ENCODE measurements at places on chromosomes 7 and 10.

GRCh38 chr7:94781236-94781635 lies 125.3 kb upstream of the SGCE start:
- DNase-seq, result no peak

GRCh38 chr10:132248455-132249225 lies 59.1 kb downstream of the STK32C start:
- no peak for DNase-seq

GRCh38 chr7:70071766-70072165 lies 473.5 kb downstream of the AUTS2 start:
- DNase-seq, result no peak

DNA sequence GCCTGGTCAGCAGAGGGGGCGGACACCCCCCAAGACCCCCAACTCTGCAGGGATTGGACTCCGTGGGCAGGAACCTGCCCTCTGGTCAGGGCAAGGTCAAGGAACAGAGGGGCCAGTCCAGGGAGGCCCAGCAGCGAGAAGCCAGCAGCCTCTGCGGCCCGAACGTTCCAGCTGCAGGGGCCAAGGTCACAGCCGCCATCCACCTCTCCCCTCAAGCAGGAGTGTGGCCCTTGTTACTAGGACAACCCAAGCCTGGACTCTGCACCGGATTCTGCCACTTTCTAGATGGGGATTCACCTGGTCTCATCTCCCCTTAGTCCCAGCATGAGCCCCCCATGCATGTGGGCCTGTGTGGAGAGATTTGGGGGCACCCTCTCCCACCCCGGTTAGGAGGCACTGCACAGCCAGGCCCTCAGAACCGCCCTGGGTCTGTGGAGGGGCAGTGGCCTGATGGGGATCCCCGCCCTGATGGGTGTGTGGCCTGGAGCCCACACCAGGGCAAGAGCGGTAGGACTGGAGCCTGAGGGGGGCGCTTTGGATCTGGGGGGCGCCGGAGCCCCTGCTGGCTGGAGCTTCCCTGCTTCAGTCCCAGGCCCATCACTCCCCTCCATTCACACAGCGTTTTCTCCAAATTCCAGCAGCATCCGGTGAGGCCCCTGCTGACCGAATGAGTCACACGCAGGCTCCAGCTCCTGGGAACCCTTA lies 18.1 kb downstream of the ADGRA1 start:
- DNase-seq, result no peak

DNA sequence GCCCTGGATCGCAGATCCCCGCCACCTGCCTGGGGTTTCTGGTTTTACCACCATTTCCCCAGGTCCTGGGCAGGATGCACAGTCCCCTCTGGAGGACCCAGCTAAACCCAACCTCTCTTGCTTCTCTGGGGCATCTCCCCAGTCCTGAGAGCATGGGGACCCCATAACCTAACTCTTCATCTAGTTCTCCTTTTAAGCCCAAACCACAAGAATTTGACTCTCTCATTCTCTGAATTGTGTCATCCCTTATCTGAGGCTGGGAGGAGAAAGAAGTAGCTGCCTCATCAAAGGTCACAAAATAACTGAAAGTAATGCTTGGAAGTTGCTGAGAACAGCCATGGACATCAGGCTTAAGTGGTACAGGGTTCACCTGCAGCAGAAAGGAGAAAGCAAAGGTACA lies 159.9 kb downstream of the FGFR2 start:
- no peak for DNase-seq

DNA sequence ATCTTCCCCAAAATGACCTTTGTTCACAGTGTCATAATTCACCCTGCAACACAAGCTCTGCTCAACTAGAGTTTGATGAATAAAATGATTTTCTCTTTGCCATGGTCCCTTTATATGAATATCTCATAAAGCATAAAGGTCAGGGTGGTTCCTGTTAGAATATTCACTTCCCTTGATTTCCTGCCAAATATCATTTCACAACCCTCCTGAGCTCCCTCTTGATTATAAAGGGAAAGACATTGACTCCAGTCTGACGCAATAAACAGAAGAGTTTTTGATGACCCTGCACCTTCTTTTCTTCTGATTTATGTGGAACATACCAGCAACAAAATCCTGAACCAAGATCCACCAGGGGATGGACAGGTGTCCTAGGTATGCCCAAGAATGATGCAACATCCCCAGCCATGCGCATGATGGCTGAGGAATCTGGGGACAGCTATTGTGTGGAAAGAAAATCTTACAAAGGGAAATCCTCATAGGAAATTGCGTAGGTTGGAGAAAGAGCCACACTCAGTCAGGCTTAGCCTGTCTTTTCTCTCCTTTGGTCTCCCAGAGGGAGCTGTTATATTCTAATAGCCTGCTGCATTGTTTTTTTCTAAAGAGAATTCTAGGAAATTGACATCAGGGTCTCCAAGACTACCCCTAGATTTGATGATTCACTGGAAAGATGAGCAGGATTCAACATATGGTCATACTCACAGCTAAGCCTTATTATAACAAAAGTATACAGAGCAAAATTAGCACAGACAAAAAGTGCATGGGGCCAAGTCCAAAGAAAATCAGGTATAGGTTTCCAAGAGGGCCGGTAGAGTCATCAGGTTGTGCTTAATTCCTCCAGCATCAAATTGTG lies 18.8 kb downstream of the IFIT3 start:
- peak; percentile 40 for DNase-seq

GRCh38 chr10:129550658-129551057 lies 83.6 kb downstream of the MGMT start:
- DNase-seq, result no peak

DNA sequence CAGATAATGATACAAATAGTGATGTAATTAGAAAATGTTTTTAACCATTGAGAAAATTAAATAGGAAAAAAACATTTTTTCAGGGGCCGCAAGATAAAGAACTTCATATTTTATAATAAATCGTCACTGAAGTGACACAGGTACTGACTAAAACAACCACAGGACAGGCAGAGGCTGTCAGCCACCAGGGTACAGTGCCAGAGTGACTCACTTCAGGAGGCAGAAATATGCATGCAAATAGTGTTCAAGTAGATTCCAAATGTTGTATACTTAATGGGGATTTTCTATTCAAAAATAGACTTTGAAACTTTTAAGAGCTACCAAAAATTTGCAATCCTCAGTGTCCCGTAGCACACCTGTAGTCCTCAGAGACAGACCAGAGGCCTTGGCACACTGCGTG lies 68.6 kb downstream of the FRMPD2 start:
- no peak for DNase-seq

DNA sequence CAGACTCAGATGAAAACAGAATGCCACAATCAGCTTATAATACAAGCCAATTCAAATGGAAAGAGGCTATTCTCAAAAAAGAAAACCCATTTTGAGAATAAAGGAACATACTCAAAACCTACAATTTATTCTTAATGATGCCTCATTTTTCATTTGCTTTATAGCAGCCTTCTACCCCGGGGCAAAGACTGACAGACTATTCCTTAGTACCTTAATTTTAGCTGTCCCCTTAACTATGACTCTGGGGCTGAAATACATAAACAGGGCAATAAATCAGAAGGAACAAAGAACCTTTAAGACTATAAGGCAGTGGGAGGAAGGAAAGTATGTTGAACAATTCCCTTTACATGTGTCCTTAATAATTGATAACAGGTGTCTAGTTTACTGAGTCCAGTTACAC lies 76.8 kb downstream of the TMEM106B start:
- no peak for DNase-seq

- DNase-seq, result peak; percentile 72
Observed at GRCh38 chr7:50502001-50502684, 52.0 kb upstream of the FIGNL1 start.

DNA sequence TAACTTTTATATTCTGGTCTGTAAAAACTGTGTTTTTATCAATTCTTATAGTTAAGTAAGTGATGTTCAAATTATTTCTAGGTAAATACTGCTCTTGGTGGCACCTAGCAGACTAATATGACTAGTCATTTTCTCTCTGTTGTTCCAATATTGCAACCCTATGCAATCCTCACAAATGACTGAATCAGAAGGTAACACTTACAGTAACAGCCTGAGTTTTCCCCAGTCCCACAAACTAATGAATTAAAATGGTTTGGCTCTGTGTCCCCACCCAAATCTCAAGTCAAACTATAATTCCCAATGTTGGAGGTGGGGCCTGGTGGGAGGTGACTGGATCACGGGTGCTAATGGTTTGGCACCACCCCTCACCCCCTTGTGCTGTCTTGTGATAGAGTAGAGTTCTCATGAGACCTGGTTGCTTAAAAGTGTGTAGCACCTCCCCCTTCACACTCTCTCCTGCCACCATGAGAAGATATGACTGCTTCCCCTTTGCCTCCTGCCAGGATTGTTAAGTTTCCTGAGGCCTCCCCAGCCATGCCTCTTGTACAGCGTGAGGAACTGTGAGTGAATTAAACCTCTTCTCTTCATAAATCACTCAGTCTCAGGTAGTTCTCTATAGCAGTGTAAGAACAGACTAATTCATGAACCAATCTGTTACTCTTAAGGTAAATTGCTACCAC lies 43.5 kb downstream of the MTPN start:
- no peak for DNase-seq

DNA sequence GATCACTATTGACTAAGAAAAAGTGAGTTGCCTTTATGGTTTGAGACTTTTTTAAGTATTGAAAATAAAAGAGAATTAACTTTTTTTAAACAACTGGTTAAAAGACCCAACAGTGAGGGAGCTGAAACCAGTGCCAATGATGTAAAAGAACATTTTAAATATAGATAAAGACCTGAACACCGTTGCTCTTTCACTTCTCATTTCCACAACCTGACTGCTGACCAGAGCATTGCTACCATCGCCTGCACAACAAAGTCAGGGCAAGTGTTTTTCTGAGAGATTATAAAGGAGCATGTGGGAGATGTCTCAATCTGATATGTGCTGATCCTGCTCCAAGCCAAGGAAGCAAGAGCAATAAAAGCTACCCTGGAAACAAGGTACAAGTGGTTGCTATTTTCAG lies 34.7 kb downstream of the IMMP2L start:
- DNase-seq, result no peak

DNA sequence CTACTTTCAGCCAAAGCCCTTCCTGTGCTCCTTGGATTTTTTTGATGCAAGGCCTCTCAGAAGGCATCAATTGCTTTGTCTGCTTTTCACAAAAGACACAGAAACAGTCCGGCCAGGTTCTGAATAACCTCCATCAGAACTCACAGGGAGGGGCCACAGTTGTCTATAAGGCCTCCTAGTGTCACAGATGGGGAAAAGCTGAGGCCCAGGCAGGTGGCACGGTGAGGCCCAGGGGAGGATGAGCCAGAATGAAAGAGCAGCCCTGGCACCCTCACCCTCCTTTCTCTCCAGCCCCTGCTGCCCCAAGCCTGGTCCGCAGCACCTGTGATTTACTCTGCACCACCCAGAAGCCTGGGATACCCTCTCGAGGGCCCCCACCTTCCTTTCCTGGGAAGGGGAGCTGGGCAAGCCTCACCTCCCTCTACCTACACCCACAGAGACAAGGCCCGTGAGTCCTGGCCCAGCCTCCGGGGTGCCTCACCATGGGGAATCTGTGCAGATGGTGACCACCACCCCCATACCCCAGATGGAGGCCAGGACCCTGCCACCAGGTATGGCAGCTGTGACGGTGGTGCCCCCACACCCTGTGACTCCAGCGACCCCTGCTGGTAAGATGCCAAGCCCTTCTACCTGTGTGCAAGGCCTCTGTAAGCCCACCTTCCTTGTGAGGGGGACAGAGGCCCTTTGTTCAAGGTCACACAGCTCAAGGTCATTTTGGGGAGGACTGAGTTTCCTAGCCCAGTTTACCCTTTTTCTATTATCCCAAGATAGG lies 26.2 kb upstream of the ZNF467 start:
- no peak for DNase-seq

- DNase-seq, result no peak
Observed at GRCh38 chr10:122259075-122259466, 12.0 kb upstream of the BTBD16 start.

DNA sequence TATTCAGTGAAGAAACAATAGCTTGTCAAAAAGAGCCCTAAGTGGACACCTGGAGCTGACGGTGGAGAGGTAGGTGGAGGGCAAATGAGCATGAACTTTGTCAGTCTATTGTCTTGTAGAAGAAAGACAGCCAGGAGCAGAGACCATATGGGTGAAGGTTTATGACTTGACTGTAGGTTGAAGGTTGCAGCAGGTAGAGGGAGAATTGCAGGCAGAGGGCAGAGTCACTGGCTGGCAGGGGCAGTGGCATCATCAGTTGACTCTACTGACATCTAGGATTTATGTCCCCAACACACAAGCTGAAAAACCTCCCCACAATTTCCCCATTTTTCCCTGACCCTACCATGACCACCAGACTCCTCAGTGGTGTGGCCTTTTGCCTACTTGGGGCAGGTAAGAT lies 243.6 kb upstream of the PRSS58 start:
- DNase-seq, result no peak

DNA sequence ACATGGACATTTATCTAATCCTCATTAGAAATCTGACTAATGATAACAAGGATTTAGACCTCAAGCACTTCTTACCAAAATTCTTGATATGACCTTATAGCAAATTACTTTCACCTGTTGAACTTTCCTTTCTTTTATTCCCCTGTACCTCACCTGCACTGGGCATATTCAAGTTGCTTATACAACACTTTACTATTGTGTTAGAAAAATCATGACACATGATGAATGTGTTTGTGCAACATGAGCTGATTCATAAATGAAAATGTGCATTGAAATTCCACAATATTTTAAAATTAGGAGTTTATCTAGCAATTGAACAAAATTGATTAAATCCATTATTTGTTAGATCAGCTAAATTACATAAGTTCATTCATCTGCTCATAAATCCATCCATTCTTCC lies 160.6 kb downstream of the CFTR start:
- DNase-seq, result no peak

GRCh38 chr7:151081170-151082101 lies 827 bp upstream of the FASTK start:
- DNase-seq, result no peak

- DNase-seq, result no peak
Observed at GRCh38 chr10:61119573-61119972, 175.6 kb upstream of the RHOBTB1 start.

DNA sequence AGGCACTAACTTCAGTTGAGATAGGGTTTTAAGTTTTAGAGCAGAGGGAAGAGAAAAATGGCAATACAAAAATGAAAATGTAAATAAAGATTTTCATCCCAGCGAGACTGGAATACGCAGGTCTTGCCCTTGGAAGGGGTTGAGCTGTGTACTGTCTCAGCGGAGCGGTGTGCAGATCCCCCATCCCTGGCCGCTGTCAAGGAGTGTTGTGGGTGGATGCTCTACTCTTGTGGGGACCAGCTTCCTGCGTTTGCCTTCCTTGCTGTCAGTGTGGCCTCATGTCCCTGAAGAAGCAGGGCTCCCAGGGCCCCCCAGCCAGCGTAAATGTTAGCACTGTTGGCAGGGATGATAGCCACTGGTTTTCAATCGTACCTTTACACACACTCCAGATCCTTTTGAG lies 249.7 kb upstream of the PITRM1 start:
- no peak for DNase-seq

All from fibroblast of skin of abdomen (primary cell).